Pancreas (tissue), 10 donors: ENCODE measurements at places on chromosomes 6 and 20.

DNA sequence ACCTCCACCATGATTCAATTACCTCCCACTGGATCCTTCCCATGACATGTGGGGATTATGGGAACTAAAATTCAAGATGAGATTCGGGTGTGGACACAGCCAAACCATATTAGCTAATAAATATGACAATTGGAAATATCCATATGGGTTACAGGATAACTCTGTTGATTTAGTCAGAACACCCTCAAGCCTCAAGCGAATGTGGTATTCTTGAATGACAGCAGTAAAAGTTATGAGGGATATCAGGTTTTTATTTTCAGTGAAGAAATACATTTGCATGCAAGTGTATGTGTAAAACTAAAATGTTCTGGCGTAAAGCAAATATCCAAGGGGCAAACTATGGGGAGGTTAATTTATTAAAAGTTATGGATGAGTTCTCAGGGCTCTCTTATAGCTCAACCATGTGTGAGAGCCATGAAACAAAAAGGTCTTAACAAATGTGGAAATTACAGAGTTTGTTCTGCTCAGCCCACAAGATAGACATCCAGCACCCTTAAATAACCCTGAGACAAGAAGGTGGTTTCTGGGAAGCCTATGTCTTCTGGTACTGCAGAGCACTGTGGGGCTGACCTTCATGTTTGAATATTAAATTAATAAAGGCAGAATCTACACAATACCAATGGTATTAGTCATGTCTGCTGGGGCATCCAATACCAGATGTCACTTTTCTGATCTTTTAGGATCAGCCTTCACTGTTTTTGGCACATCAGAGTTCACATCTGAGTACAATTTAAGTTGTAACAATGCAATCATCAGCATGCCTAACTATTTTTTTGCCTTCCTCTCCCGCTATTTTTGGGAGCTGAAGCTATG, 370.5 kb upstream of the RSPO3 start:
- no peak overlapping the region for H3K27ac ChIP-seq
- DNase-seq, result no peak
- H3K4me1 ChIP-seq, result no peaks in the 10 kb centered on the region
- H3K4me3 ChIP-seq, result no peak overlapping the region
- no peaks in the 10 kb centered on the region for H3K27me3 ChIP-seq
- H3K36me3 ChIP-seq, result no peaks in the 10 kb centered on the region

DNA sequence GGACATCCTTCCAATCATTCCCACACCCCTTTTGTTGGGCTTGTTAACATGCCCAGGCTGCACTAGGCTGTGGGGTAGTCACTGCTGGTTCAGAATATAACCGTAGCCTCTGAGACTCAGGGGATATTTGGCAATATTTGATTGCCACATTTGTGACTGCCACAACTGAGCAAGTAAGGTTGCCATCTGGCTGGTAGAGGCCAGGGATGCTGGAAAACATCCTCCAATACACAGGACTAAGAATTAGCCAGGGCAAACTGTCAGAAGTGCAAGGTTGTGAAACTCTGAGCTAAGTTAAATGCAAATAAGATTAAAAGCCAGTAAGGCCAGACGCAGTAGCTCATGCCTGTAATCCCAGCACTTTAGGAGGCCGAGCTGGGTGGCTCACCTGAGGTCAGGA, 112.0 kb downstream of the ZMYND8 start:
- no peaks in the 10 kb centered on the region for H3K4me1 ChIP-seq
- no peak overlapping the region for H3K4me3 ChIP-seq

DNA sequence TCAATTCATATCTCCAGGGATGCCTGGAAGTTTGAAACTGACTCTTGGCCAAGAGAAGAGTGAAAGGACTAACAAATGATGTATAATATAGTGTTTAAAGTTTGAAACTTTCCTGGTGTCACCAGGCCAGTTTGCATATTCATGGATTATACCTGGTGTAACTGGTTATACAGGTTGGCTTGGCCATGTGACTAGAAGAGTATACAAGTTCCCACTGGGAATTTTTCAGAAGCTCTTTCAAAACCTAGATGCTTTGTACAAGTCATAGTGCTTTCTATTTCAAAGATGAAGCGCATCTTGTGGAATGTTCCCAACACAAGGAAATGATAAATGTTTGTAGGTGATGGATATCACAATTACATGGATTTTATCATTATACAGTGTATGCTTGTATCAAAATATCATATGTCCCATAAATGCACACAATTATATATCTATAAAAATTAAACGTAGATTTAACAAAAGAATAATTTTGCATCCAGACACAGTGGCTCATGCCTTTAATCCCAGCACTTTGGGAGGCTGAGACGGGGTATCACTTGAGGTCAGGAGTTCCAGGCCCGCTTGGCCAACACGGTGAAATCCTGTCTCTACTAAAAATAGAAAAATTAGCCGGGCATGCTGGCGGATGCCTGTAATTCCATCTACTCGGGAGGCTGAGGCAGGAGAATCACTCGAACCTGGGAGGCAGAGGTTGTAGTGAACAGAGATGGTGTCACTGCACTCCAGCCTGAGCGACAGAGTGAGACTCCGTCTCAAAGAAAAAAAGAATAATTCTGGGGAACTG, 1420.2 kb downstream of the GRIK2 start:
- H3K4me1 ChIP-seq, result no peaks in the 10 kb centered on the region
- no peaks in the 10 kb centered on the region for H3K36me3 ChIP-seq
- no peak overlapping the region for H3K4me3 ChIP-seq
- no peaks in the 10 kb centered on the region for H3K27me3 ChIP-seq
- no peak for DNase-seq

GRCh38 chr6:106339334-106340029, 13.9 kb upstream of the ATG5 start:
- no peaks in the 10 kb centered on the region for H3K36me3 ChIP-seq
- no peaks in the 10 kb centered on the region for H3K4me1 ChIP-seq
- H3K4me3 ChIP-seq, result no peak overlapping the region
- peak; percentile 40 for DNase-seq

GRCh38 chr20:38129893-38130609, 35.0 kb downstream of the TGM2 start:
- no peak overlapping the region for H3K27ac ChIP-seq
- DNase-seq, result no peak
- H3K27me3 ChIP-seq, result no peaks in the 10 kb centered on the region
- H3K4me1 ChIP-seq, result no peaks in the 10 kb centered on the region
- no peak overlapping the region for H3K4me3 ChIP-seq

GRCh38 chr20:44431502-44432234, 44.0 kb upstream of the TTPAL start:
- H3K4me1 ChIP-seq, result no peaks in the 10 kb centered on the region
- no peak for DNase-seq
- no peaks in the 10 kb centered on the region for H3K36me3 ChIP-seq
- no peak overlapping the region for H3K4me3 ChIP-seq
- H3K27me3 ChIP-seq, result no peaks in the 10 kb centered on the region

- H3K27ac ChIP-seq, result no peak overlapping the region
- DNase-seq, result no peak
- H3K27me3 ChIP-seq, result no peaks in the 10 kb centered on the region
- H3K4me1 ChIP-seq, result peaks cover 7% of the 10 kb centered on the region
These were observed 31.9 kb upstream of the SYNCRIP start for GRCh38 chr6:85674604-85675003.

GRCh38 chr6:51842061-51842803, 245.2 kb downstream of the PKHD1 start:
- no peak overlapping the region for H3K27ac ChIP-seq
- no peak for DNase-seq
- H3K27me3 ChIP-seq, result no peaks in the 10 kb centered on the region
- no peaks in the 10 kb centered on the region for H3K36me3 ChIP-seq
- no peak overlapping the region for H3K4me3 ChIP-seq

DNA sequence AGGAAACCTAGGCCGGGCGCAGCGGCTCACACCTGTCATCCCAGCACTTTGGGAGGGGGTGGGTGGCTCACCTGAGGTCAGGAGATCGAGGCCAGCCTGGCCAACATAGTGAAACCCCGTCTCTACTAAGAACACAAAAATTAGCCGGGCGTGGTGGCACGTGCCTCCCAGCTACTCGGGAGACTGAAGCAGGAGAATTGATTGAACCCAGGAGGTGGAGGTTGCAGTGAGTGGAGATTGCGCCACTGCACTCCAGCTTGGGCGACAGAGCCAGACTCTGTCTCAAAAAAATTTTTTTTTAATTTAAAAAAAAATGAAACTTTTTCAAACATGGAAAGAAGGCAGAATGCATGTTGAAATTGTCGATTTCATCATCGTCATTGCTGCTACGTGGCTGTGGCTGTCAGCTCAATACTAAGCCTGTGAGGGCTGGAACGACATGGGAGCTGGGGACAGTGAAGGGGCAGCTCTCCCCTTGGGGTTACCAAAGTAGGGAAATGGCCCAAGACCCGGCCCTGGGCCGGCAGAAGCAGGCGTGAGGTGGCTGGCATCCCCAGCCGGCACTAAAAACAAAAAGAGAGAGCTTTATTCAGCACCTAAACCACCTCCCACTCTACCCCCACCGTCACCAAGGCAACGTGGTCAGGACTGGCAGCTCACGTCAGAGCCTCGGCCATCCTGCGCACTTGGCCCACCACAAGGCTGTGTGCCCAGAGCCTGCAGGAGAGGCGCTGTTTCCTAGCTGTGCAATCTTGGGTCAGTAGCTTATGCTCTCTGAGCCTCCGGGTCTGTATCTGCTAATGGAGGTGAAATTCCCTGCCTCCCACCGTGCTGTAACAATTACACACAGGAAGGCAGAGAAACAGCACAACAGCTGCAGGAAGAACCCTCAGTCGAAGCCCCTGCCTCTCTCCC, 30.8 kb downstream of the AGPAT4 start:
- H3K27ac ChIP-seq, result no peak overlapping the region
- H3K4me3 ChIP-seq, result no peak overlapping the region
- H3K27me3 ChIP-seq, result no peaks in the 10 kb centered on the region
- DNase-seq, result no peak
- no peaks in the 10 kb centered on the region for H3K36me3 ChIP-seq
- H3K4me1 ChIP-seq, result no peaks in the 10 kb centered on the region

DNA sequence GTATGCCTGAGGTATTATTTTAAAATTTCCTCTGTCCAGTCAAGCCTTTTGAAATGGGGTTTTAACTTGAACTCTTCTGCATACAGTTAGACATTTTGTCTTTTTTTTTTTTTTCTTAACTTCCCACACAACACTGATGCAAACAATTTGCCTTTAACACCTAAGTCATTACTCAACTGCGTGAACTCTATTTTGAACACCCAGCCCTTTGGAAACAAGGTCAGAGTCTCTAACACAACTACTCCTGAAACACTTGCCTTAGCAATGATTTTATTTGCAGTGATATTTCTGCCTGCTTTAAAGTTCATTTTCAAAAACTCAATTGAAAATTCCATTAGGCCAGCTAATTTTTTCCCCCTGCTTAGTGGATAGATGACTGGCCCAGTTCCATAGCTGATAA, 24.2 kb downstream of the GLYATL3 start:
- no peaks in the 10 kb centered on the region for H3K36me3 ChIP-seq
- no peak overlapping the region for H3K4me3 ChIP-seq
- peaks cover 15% of the 10 kb centered on the region for H3K4me1 ChIP-seq

GRCh38 chr6:28537509-28538140, 11.9 kb downstream of the GPX5 start:
- DNase-seq, result no peak
- H3K27me3 ChIP-seq, result no peaks in the 10 kb centered on the region
- H3K27ac ChIP-seq, result no peak overlapping the region
- no peak overlapping the region for H3K4me3 ChIP-seq

DNA sequence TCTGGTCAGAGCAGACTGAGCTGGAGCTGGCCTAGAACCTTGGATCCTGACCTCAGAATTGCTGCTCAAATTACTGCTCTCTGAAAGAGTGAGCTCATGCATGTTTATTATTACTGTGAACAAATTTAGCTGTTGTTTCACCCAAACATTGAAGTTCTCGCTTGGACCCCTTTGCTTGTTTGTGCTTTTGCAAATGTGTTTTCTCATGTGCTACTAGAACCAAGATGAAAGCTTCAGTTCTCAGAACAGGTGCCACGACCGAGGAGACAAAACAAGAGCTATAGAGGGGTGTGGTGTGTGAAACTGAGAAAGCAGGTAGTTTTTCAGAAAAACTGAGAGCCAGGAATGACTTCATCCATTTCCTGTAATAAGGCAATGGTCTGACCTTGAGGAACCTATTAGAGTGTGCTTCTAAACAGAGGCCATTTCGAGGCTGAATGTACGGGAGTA, 50.0 kb upstream of the ESR1 start:
- peaks cover 11% of the 10 kb centered on the region for H3K4me1 ChIP-seq
- no peak overlapping the region for H3K27ac ChIP-seq
- DNase-seq, result no peak
- no peaks in the 10 kb centered on the region for H3K27me3 ChIP-seq
- H3K4me3 ChIP-seq, result no peak overlapping the region

DNA sequence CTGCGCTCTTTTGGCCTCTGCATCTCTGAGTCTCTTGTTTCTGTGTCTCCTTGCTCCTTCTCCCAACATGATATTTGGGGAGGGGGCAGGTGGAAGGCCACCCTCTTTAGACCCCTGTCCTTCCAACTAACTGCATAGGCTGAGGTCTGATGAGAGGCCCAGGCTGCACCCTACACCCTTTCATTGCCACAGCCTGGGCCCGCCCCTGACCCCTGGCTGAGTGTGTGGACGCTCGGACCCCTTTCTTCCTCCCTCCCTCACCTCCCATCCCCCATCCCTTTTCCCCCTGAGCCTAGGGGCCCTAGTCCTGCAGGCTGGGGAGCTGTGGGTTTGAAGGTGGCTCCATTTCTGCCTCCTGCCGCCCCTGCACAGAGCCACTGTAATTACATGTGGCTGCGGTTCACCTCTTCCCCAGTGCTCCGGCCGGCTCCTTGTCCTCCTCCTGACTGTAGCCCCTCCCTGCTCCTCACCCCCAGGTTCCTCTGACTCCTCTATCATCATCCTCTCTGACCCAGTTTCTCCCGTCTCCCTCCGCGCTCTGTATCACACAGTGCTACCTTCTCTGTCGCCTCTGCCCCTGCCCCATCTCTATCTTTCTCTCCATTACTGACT, 6.8 kb downstream of the MDFI start:
- DNase-seq, result no peak
- no peak overlapping the region for H3K4me3 ChIP-seq
- H3K4me1 ChIP-seq, result no peaks in the 10 kb centered on the region
- H3K27me3 ChIP-seq, result no peaks in the 10 kb centered on the region
- no peak overlapping the region for H3K27ac ChIP-seq

- H3K4me3 ChIP-seq, result no peak overlapping the region
- no peak for DNase-seq
These were observed 775.6 kb downstream of the PHF3 start for GRCh38 chr6:64411226-64411625.

GRCh38 chr6:15522856-15523529, 139.8 kb downstream of the DTNBP1 start:
- DNase-seq, result no peak
- no peaks in the 10 kb centered on the region for H3K4me1 ChIP-seq
- H3K36me3 ChIP-seq, result peaks cover 29% of the 10 kb centered on the region
- no peak overlapping the region for H3K27ac ChIP-seq
- H3K4me3 ChIP-seq, result no peak overlapping the region

DNA sequence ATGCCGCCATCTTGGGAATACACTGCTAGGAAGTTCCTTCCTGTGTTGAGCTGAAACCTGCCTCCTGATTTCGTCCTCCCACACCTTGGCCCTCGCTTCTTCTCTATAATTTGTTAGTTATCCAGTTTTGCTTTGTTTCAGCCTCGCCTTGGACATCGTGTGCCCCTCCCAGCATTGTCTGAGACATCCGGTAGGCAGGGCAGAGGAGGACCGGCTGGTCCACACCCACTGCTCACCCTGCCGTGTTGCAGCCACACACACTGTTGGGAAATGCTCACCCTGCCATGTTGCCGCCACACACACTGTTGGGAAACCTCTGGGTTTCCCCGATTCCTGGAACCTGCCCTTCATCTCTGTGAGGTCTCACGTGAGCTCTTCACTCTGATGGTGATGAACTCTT, 105.1 kb downstream of the CDH4 start:
- H3K27ac ChIP-seq, result no peak overlapping the region
- no peak overlapping the region for H3K4me3 ChIP-seq
- H3K27me3 ChIP-seq, result no peaks in the 10 kb centered on the region
- H3K36me3 ChIP-seq, result no peaks in the 10 kb centered on the region
